ENCODE measurements at places on chromosomes 3 and 15. TPM values are rescaled to one million over a fixed set of nuclear protein-coding genes. Genes with fewer than 3 reads are reported as not detected.

The CEP19 gene
- total RNA-seq, result 2.7 TPM

The RHOV gene
- total RNA-seq, result 7.3 TPM

The TM4SF4 gene
- total RNA-seq, result 39.1 TPM

The SMCO1 gene
- not detected for total RNA-seq

The ARHGEF26 gene
- 10.1 TPM for total RNA-seq

The TMEM207 gene
- total RNA-seq, result not detected

All from A549 treated with GW870086 at 1 μM for 4 hours (cell line).